ENCODE measurements at places on chromosomes 4 and X.

- DNase-seq, result no peak
Measured at GRCh38 chrX:555725-556666, 74.6 kb upstream of the SHOX start.

- no peak for DNase-seq
Measured at GRCh38 chrX:130626521-130626920, 224.7 kb downstream of the RBMX2 start.

- DNase-seq, result no peak
Measured at GRCh38 chr4:8297691-8298485, 28.3 kb downstream of the HTRA3 start.

- DNase-seq, result peak; percentile 76
Measured at GRCh38 chr4:89379511-89380044, 72.0 kb upstream of the GPRIN3 start.

DNA sequence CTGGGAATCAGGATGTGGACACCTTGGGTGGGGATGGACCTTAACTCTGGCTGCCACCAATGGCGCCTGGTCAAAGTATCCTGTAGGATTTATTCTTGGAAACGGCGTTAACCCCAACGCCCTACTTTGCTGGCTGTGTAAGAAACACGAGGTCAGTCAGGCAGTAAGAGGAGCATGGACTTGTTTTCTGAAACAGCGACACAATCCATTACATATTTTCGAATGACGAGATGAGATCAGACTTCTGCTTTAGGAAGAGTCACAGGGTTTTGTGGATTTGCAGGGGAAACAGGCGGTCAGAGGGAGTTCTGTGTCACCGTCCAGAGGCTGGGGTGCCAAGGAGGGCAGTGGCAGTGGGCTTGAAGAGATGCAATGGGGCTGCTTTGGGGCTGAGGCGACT lies 92.2 kb downstream of the TBL1X start:
- DNase-seq, result no peak

DNA sequence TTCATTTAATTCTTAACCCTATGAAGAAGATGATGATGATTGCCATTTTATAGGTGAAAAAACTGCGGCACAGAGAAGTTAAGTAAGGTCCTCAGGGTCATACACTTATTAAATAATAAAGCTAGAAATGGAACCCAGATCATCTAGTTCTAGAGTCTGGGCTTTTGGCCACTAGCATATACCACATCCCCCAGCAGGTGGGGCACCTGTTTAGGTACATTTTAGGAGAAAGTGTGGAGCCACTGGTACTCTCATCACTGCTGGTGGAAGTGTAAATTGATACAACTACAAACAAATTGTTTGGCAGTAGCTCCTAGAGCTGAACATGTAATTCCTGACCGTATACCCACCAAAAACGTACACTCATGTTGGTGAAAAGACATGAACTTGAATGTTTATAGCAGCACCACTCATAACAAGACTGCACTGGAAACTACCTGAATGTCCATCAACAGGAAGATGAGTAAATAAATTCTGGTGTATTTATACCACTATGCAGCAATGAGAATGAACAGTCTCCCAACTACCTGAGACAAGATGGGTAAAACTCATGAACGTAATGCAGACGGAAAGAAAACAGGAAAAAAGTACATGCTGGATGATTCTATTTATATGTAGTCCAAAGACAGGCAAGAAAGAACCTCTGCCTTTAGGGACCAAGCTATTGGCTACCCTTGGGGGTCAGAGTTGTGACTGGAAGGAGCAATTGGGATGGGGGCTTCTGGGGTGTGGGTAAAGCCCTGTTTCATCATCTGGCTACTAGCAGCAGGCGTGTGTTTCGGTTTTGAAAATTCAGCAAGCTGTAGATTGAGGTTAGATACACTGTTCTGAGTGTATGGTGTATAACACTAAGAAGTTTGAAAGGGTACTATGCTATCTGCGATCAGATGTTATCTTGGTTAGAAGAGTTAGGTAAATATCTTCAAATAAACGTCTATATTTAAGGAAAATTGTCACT lies 72.3 kb upstream of the ADGRG2 start:
- DNase-seq, result no peak

- DNase-seq, result no peak
Measured at GRCh38 chr4:116321471-116321870, 763.9 kb downstream of the TRAM1L1 start.

- DNase-seq, result no peak
Measured at GRCh38 chr4:52103319-52103718, 52.2 kb downstream of the SPATA18 start.

Measured in NCI-H1092 (cell line).